ENCODE measurements at places on chromosomes 7 and 10. TPM values are rescaled to one million over a fixed set of nuclear protein-coding genes. Genes with fewer than 3 reads are reported as not detected.

DNA sequence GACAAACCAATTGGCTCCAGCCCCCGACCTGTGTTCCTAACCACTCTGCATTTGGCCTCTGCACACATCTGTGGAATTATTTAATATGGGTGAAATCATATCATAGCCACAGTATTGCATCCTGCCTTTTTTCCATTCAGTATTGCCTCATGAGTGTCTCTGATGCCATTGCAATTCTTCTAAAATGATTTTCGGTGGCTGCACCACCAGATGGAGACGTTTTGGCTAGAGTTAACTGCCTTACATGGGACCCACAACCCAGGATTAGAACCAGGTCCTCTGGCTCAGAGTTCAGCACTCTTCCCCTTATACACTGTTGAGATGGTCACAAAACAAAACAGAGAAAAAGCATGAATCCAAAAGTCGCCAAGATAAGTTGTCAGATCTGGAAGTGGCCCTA, 180.8 kb downstream of the EMX2 start:
- DNase-seq, result no peak

DNA sequence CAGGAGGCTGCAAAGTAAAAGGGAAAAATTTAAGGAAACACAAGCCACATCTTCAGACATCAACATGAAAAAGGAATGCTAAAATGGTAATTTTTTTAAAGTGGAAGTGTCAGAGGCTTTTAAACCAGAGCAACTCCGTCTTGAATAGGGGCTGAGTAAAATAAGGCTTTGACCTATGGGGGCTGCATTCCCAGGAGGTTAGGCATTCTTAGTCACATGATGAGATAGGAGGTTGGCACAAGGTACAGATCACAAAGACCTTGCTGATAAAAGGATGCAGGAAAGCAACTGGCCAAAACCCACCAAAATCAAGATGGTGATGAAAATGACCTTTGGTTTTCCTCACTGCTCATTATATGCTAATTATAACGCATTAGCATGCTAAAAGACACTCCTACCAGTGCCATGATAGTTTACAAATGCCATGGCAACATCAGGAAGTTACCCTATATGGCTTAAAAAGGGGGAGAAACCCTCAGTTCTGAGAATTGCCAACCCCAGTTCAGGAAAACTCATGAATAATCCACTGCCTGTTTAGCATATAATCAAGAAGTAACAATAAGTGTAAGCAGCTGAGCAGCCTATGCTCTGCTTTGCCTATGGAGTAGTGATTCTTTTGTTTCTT, 128.3 kb downstream of the SKAP2 start:
- no peak for DNase-seq

GRCh38 chr10:14684354-14684753, 90.3 kb downstream of the FAM107B start:
- DNase-seq, result no peak

The HOXA5 gene
- total RNA-seq, result 0.50 TPM

The CFAP69 gene
- 1.7 TPM for total RNA-seq

The ATXN7L1 gene
- total RNA-seq, result 15.5 TPM

The CNTNAP2 gene
- total RNA-seq, result 2.0 TPM

GRCh38 chr10:30467651-30468338, 33.8 kb downstream of the MAP3K8 start:
- no peak for DNase-seq
